B cell (primary cell): ENCODE measurements at places on chromosomes 12 and 14. TPM values are rescaled to one million over a fixed set of nuclear protein-coding genes. Genes with fewer than 3 reads are reported as not detected.

MAGOHB gene
- polyA plus RNA-seq, result 8.1 and 13.1 TPM in 2 replicates

SERPINA5 gene
- polyA plus RNA-seq, result not detected in 2 replicates

CCDC38 gene
- polyA plus RNA-seq, result 0.09 TPM in 1 of 2 replicates, not detected in the other

ZBTB42 gene
- 1.2 and 1.6 TPM in 2 replicates for polyA plus RNA-seq

TMPRSS12 gene
- not detected in 2 replicates for polyA plus RNA-seq

DNA sequence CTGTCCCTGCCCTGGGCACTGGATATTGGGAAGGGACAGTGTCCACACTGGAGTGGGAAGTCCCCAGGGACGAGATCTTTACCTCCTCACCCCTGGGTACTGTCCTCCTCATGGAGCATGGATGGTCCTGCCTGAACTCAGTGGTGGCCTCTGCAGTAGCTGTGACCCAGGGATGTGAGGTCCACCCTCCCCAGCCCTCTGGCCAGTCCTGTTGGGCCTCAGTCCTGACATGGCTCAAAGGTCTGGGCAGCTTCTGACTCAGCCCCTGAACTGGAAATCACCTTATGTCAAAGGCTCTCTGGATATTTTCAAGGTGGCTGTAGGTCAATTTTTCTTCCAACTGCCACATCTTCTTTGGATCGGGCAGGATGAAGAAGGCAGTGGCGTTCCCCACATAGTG is 24.4 kb downstream of the SERPINA1 start:
- no peak overlapping the region for H3K27ac ChIP-seq
- H3K4me3 ChIP-seq, result no peak overlapping the region
- no peak for DNase-seq
- H3K36me3 ChIP-seq, result no peaks in the 10 kb centered on the region
- no peaks in the 10 kb centered on the region for H3K27me3 ChIP-seq
